ENCODE measurements at places on chromosomes 3 and 15.
A peak's percentile ranks its signal among the peaks of the same experiment; 100 is the strongest.

DNA sequence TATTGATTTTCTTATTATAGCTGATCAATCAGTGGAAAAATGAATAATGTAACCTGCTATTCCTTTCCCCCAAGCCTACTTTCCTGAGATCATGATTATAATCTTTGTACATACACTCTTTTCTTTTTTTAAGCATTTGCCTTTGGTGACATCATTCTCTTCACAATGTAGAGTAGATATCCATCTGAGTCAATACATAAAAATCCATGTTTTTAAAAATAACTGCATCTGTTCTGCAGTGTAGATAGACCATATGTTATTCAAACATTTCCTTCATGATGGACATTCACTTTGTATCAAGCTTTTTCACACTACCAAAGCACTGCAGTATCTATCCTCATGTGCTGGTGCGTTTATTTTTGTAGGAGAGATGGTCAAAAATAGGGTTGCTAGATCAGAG is 211.1 kb downstream of the PTPRG start:
- DNase-seq, result no peak

- no peak for DNase-seq
Observed at GRCh38 chr3:179563271-179563783, 601 bp downstream of the ACTL6A start.

DNA sequence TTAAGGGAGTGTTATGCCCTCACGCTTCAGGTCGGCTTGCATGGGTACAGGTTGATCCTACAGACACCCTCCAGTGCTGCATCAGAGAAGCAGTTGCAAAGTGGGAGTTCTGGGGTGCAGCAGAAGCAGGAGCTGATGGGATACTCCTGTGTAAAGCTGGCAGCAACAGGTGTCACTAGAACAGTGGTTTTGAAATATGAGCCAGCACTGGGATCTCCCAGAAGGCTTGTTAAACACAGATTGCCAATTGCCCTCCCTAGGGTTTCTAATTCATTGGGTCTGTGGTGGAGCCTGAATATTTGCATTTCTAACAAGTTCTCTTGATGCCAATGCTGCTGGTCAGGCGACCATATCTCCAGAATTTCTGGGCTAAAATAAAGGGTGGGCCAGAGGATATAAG is 350.4 kb downstream of the CLSTN2 start:
- DNase-seq, result no peak

- no peak for DNase-seq
Observed at GRCh38 chr3:159751146-159751545, 237.5 kb upstream of the IL12A start.

DNA sequence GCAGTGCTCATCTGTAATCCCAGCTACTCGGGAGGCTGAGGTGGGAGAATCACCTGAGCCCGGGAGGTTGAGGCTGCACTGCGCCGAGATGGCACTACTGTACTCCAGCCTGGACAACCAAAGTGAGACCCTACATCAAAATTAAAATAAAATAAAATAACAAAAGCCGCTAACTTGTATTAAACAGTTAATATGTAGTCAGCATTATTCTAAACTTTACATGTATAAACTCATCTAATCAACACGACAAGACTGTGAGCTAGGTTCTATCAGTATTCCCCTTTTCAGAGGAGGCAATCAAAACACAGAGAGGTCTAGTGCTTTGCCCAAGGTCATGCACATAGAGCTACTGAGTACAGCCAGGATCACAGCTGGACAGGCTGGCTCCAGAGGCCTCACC is 111.7 kb upstream of the LINGO1 start:
- DNase-seq, result no peak

- no peak for DNase-seq
Observed at GRCh38 chr15:71728881-71729280, 81.5 kb upstream of the NR2E3 start.

- DNase-seq, result no peak
Observed at GRCh38 chr3:194879991-194880939, 194.6 kb downstream of the FAM43A start.

GRCh38 chr3:150267288-150267687 is 140.8 kb upstream of the TSC22D2 start:
- DNase-seq, result no peak

DNA sequence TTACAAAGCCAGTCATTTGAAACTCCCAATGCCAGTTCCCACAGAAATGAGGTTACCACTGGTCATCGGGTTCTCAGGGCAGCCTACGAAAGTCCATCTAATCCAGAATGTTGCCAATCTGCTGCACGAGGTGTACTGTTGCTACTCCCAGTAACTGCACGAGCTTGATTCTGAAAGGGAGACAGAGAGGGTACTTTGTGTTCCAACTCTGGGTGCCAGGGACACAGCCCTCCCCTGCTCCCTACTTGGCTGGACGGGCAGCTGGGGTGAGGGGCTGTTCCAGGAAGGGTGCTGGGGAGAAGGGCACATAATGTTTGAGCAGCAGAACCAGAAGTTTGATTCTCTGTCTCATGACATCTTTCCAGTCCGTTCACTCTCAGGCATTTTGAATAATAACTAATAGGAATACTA is 27.1 kb upstream of the OSBPL11 start:
- peak; percentile 13 for DNase-seq

GRCh38 chr3:46061108-46061720 is 33.9 kb upstream of the XCR1 start:
- no peak for DNase-seq

DNA sequence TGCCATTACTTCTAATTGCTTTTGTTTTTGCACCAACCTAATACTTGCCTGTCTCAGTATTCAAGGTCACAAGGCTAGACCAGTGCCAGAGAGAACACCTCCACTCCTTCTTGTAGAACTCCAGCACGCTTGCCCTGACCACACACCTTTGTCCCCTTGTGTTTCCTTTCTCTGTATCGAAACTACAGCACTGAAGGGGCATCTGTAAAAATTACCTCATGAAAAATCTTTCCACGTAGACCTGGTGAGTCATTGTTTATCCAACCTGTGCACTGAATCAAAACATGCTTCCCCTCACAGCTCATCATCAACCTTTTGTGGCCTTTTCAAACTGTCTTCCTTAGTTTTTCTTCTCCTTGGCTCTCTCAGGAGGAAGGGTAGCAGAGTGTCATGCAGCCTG is 259.5 kb downstream of the THRB start:
- DNase-seq, result no peak

DNA sequence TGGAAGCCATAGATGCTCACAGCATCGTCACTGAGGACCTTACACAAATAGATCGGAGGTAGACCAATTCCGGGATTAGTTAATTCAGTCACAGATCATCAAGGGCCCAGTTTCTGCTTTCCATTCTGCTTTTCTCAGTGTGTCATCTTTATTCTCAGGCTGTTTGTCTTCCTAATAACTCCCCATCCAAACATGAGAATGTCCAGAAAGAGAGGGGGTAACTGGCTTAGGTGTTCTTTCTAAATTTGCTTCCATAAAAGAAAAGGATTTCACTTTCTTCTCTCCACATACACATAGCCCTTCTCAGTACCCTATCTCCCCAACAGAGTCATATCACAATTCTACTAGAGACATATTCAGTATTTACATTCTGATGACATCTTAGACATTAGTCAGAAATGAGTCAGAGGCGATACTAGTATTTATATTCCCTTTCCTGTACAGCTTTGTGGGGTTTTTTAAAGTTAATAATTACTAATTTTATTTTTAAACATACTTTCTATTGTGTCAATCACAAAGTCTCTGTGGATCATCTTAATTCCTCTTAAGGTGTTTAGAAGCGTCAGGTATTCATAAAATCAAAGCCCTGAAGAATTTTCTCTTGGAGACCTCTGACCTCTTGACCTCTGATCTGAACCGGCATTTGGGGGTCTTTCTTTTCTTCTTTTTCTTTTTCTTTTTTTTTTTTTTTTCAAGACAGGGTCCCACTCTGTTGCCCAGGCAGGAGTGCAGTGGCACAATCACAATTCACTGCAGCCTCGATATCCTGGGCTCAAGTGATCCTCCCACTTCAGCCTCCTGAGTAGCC is 24.3 kb upstream of the IL12A start:
- DNase-seq, result no peak

DNA sequence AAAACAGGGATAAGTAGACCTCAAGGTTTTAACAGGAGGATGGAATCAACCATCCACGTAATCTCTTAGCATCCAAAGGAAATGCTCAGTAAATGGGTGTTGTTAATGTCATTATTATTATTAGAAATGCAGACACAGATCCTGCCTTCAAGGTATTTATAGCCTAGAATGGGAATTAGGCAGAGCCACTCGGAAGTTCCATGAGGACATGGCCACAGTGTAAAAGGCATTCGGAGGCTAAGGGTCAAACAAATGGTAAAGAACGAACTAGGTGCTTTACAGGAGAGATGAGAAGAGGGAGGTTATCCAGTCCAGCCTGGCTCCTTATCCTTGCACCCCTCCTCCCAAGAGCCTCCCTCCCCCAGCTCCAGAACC is 65.0 kb downstream of the SRGAP3 start:
- DNase-seq, result no peak

DNA sequence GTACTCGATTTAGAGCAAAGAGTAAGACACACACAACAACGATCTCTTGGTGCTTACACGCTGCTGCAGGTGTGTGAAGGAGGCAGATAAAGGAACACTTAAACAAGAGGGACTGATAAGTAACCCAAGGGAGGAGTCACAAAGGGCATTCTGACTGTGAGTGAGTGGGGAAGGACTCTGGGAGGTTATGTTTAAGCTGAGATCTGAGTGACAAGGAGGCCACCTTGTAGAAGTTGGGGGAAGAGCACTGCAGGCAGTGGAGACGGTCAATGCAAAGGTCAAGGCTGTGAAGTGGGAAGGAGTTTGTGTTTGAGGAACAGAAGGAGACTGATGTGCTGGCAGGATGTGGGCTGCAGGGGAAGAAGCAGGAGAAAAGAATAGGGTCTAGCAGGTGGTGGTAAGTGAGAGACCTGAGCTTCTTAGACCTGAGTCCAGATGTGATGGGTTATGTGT is 63.1 kb downstream of the LPP start:
- DNase-seq, result no peak

GRCh38 chr15:39502611-39503195 is 78.2 kb upstream of the THBS1 start:
- DNase-seq, result no peak

GRCh38 chr3:16183601-16184270 is 9.3 kb downstream of the GALNT15 start:
- DNase-seq, result no peak

- DNase-seq, result no peak
Observed at GRCh38 chr3:197362081-197362480, 63.7 kb upstream of the DLG1 start.

DNA sequence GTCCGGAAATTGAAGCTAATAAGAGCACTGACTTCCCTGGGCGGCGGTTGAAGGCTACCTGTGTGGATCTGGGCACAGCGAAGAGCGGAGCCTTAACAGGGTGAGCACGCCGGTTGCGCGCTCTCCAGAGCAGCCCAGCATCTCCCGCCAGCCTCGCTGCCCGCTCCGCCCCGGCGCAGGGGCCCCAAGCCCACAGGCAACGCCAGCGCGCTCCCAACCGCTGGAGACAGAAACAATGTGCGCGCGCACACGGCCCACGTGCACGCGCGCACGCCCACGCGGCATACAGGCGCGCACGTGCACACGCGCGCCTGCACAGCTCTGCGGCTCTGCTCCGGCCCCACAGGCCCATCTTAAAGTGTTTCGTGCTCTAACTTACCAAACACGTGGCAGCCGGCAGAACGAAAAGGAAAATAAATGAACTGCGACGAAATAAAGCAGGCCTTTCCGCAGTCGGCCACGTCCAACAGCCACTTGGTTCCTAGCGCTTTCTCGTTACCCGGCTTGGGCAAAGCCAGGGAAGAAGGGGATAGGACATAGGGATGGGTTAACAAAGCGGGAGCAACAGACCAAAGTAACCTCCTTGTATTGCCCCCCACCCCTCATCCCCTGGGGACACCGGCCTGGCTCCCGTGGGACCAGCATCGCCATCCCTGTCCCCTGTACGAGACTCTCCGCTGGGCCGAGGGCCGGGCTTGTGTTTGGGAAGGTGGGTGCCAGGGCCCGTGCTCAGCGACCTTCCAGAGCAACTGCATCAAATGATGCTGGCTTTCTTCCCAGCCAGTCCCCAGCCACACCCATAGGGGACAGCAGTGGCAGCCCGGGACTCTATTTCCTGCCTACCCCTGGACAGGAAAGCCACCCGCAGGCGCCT is 203.7 kb downstream of the ABHD5 start:
- DNase-seq, result peak; percentile 64

GRCh38 chr3:14262867-14263266 is 84.2 kb downstream of the LSM3 start:
- DNase-seq, result no peak

DNA sequence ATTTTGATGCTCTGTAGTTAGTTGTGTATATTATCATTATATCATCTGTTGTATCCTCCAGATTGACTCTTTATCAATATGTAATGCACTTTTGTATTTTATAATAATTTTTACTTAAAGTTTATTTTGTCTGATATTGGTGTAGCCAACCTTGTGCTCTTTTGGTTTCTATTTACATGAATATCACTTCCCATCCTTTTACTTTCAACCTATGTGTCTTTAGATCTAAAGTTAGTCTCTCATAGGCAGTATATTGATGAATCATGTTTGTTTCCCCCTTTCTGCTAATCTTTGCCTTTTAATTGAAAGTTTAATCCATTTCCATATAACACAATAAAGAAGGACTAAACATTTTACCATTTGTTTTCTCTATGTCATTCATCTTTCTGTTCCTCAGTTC is 28.1 kb upstream of the CD200R1L start:
- DNase-seq, result no peak

- no peak for DNase-seq
Observed at GRCh38 chr3:78912687-78913086, 855.1 kb downstream of the ROBO1 start.

DNA sequence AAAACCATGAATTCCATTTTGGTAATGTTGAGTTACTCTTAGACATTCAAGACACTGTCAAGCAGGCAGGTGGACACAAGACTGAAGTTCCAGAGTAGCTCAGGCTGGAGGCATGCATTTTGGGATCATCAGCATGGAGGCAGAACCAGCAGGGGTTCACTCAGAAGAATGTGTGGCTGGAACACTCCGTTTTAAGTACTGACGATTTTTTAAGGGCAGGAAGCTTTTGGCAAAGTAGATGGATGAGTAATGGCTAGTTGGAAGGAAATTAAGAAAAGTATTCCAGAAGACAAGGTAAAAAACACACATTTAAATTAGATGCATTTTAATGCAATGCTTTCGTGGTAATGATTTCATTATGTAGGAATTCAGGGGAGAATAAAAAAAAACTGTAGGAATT is 420.4 kb downstream of the ROBO2 start:
- DNase-seq, result no peak

DNA sequence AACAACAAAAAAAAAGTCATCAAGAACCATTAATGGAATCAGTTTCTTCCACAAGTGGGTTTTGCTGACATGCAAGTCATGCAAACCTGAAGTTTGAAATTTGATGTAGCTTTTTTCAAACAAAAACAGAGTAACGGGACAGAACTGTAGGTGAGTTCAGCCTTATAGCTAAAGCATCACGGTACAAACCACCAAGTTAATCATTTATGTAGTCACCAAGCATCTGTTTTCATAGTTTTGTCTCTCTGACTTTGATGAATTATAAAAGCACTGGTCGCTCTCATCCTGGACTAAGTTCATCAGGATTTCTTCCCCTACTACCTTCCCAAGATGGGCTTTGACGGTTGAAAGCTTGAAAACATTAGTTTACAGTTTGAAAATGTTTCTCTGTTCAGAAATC is 117.0 kb upstream of the SAMMSON start:
- DNase-seq, result no peak
